Gastroesophageal sphincter (tissue), 4 donors: ENCODE measurements at places on chromosomes 12 and 14. TPM values are rescaled to one million over a fixed set of nuclear protein-coding genes. Genes with fewer than 3 reads are reported as not detected.

The IFI27L2 gene
- total RNA-seq, result 25.7 TPM

The MOAP1 gene
- total RNA-seq, result 71.4 TPM

The LALBA gene
- total RNA-seq, result not detected

The PLCZ1 gene
- total RNA-seq, result 0.93 TPM

The PPFIA2 gene
- 0.81 TPM for total RNA-seq

The GRIP1 gene
- total RNA-seq, result 17.8 TPM

The TMEM30B gene
- 3.4 TPM for total RNA-seq

The NYNRIN gene
- 6.9 TPM for total RNA-seq

The DNAH10 gene
- total RNA-seq, result not detected

The PDE3A gene
- 194 TPM for total RNA-seq

The CAPS2 gene
- total RNA-seq, result 12.3 TPM

The PLXNC1 gene
- total RNA-seq, result 5.8 TPM

The WIF1 gene
- total RNA-seq, result not detected

The PRKCH gene
- 24.1 TPM for total RNA-seq

The PLEK2 gene
- not detected for total RNA-seq

The ANO2 gene
- 8.1 TPM for total RNA-seq

The PTHLH gene
- total RNA-seq, result 3.3 TPM

The LTB4R gene
- 3.0 TPM for total RNA-seq

The PPP1R1A gene
- total RNA-seq, result 27.1 TPM

The GZMB gene
- not detected for total RNA-seq

The FAM181A gene
- not detected for total RNA-seq

The ANAPC7 gene
- total RNA-seq, result 50.1 TPM

The TBX5 gene
- 8.6 TPM for total RNA-seq

The SOS2 gene
- 50.9 TPM for total RNA-seq

The AQP6 gene
- total RNA-seq, result not detected

The MSI1 gene
- 0.16 TPM for total RNA-seq

The B4GALNT1 gene
- 2.3 TPM for total RNA-seq

The NDUFA12 gene
- 128 TPM for total RNA-seq
